ENCODE measurements at places on chromosomes 6 and 20. TPM values are rescaled to one million over a fixed set of nuclear protein-coding genes. Genes with fewer than 3 reads are reported as not detected.
A peak's percentile ranks its signal among the peaks of the same experiment; 100 is the strongest.

GRCh38 chr6:138722425-138723371, 50.9 kb upstream of the CCDC28A start:
- no peak overlapping the region for H3K27ac ChIP-seq
- H3K36me3 ChIP-seq, result no peaks in the 10 kb centered on the region
- no peak overlapping the region for H3K4me3 ChIP-seq

DNA sequence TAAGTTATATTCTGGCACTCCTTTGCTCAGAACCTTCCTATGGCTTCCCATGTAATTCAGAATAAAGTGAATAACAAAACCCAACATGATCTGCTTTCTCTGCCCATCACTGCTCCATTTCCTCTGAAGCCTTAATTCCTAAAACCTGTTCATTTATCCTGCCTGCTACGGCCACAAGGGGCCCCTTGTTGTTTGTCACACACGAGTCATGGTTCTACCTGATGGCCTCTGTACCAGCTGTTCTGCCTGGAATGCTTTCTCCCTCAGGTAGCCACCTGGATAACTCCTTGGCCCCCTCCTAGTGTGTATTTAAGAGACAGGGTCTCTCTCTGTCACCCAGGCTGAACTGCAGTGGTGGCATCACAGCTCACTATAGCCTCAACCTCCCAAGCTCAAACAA, 26.8 kb downstream of the ERGIC3 start:
- H3K27me3 ChIP-seq, result no peaks in the 10 kb centered on the region
- no peaks in the 10 kb centered on the region for H3K36me3 ChIP-seq
- H3K4me1 ChIP-seq, result no peaks in the 10 kb centered on the region
- H3K27ac ChIP-seq, result no peak overlapping the region
- H3K4me3 ChIP-seq, result no peak overlapping the region
- DNase-seq, result no peak

- no peaks in the 10 kb centered on the region for H3K27me3 ChIP-seq
- no peak for DNase-seq
- H3K4me1 ChIP-seq, result no peaks in the 10 kb centered on the region
- no peaks in the 10 kb centered on the region for H3K36me3 ChIP-seq
These were observed 115.2 kb upstream of the RUNX2 start for GRCh38 chr6:45212976-45213375.

DNA sequence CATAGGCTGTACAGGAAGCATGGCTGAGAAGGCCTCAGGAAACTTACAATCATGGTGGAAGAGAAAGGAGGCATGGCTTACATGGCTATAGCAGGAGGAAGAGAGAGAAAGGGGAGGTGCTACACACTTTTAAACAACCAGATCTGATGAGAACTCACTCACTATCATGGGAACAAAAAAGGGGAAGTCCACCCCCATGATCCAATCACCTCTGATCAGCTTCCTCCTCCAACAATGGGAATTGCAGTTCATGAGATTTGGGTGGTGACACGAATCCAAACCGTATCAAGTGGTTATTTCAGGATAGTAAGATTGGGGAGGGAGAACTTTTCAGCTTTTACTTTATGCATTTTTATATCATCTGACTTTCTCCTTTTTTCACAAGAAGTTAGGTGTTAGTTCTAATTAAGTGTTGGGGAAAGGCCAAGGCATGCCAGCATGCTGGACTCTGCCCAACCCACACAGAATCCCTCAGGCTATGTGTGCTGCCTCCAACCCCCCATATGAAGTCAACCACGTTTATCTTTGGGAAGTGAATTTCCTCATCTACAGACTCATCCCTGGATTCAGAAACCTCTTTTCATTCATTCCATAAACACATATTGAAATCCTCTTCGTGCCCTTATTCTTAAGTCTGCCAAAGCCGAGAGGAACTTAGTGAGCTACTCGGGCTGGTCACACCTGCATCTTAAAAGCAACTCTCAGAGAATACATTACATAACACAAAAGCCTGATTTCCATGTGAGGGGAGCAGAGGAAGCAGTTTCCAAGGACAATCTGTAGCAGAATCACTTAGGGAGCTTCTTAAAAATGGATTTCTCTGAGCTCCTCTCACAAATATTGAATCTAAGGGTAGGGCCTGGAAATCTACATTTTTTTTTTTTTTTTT, 16.7 kb upstream of the CLIC5 start:
- H3K4me1 ChIP-seq, result no peaks in the 10 kb centered on the region
- H3K27me3 ChIP-seq, result no peaks in the 10 kb centered on the region
- H3K36me3 ChIP-seq, result no peaks in the 10 kb centered on the region
- no peak overlapping the region for H3K27ac ChIP-seq

DNA sequence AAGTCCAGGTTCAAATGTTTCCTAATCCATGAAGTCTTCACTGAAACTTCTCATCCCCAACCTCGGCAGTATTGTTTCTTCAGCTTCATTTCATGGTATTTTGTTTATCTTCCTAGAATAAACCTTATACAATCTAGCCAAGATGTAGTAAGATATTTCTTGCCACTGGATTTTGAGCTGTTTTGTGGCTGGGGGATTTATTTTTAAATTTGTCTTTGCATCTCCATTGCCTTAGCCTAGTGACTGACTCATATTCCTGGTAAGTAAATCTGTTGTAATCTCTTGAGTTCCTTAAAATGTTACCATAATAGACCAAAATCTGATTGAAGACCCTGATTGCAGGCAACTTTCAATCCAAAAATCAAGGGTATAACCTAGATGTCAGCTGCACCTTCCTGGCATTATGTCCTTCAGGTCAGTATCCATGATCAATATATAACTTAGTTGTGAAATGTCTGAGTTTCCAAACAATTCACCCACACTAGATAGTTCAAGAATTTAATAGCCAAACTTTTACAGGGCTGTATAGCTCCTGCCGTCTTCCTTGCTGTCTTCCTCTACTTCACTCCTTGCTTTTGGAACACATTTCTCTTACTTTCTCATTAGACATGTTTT, 4.7 kb upstream of the TRMT11 start:
- no peak overlapping the region for H3K4me3 ChIP-seq
- H3K27me3 ChIP-seq, result no peaks in the 10 kb centered on the region
- no peaks in the 10 kb centered on the region for H3K36me3 ChIP-seq
- no peak for DNase-seq
- no peak overlapping the region for H3K27ac ChIP-seq

GRCh38 chr6:45637611-45638257, 260.0 kb upstream of the SUPT3H start:
- H3K36me3 ChIP-seq, result no peaks in the 10 kb centered on the region
- no peak for DNase-seq
- H3K27me3 ChIP-seq, result no peaks in the 10 kb centered on the region
- H3K27ac ChIP-seq, result no peak overlapping the region
- H3K4me3 ChIP-seq, result no peak overlapping the region
- H3K4me1 ChIP-seq, result no peaks in the 10 kb centered on the region

GRCh38 chr6:84103029-84103428, 69.5 kb downstream of the MRAP2 start:
- no peak overlapping the region for H3K4me3 ChIP-seq
- no peak overlapping the region for H3K27ac ChIP-seq
- H3K4me1 ChIP-seq, result no peaks in the 10 kb centered on the region
- no peaks in the 10 kb centered on the region for H3K36me3 ChIP-seq

DNA sequence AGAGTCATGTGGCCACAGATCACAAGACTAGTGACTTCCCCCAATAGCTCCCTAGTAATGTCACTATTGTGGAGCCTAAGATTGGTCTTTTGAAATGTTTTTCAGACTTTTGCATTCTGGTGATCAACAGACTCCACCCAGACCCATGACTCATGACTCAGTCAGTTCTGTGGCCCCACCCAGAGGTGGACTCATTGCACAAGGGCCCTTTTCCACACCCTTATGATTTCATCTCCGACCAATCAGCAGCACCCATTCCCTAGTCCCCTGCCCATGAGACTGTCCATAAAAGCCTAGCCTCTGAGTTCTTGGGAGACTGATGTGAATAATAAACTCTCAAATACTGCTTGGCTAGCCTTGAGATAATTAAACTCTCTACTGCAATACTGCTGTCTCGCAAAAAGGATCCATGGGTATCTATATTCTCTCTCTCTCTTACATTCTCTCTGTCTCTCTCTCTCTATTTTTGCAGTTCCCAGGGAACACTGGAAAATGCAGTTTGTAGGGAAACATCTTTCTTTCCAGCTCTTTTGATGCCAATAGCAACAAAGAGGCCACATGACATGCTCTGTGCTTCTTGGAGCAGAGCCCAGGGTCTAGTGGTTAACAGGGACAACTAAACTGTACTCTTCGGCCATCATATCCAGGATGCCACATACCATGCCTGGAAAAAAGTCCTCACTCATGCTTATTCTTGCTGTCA, 71.3 kb upstream of the IYD start:
- no peaks in the 10 kb centered on the region for H3K36me3 ChIP-seq
- no peak overlapping the region for H3K4me3 ChIP-seq
- peak overlapping the region; percentile 52 for H3K27ac ChIP-seq
- no peaks in the 10 kb centered on the region for H3K4me1 ChIP-seq
- no peaks in the 10 kb centered on the region for H3K27me3 ChIP-seq
- no peak for DNase-seq

GRCh38 chr6:33949877-33950435, 146.2 kb upstream of the MLN start:
- no peaks in the 10 kb centered on the region for H3K36me3 ChIP-seq
- DNase-seq, result no peak
- no peaks in the 10 kb centered on the region for H3K27me3 ChIP-seq
- H3K27ac ChIP-seq, result no peak overlapping the region
- H3K4me3 ChIP-seq, result no peak overlapping the region

- H3K4me3 ChIP-seq, result no peak overlapping the region
- no peaks in the 10 kb centered on the region for H3K4me1 ChIP-seq
- no peaks in the 10 kb centered on the region for H3K36me3 ChIP-seq
These were observed 19.9 kb upstream of the POPDC3 start for GRCh38 chr6:105199711-105200110.

DNA sequence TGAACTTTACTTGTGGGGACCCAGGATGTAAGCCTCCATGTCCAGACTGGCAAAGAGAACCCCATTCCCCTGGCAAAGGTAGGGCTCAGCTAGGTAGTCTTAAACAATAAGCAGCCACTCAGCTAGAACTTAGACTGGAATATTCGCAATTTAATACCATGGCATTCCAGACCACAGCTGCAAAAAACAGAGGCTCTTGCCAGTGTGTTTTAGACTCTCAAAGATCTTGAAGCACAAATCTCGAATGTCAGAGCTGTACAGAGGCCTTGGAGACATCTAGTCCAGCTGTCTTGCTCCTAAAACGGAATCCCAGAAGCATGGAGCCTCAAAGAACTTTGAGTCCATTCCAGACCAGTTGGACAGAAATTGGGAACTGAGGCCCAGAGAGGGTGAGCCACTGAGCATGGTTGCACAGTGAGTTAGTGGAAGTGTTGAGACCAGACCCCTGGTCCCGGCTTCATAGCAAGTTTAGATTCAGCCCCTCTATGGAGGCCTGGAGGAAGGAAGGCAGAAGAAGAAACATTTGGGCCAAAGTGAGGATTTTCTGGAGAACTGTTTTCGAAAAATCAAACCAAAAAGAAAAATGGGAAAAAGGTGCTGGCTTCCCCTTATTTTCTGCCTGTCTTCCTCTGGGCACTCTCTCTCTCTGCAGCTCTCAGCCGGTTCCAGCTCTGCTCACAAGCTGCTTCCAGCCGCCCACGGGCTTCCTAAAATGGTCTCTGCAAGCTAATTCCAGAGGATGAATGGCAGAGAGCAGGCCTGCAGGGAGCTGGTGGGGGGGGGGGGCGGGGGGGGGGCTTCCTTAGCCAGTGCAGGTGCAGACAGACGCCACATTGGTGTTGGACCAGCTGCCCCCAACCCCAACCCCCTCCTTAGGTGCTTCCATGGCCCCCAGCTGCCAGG, 32.4 kb downstream of the AAR2 start:
- H3K27me3 ChIP-seq, result no peaks in the 10 kb centered on the region
- no peaks in the 10 kb centered on the region for H3K4me1 ChIP-seq
- DNase-seq, result no peak
- H3K36me3 ChIP-seq, result no peaks in the 10 kb centered on the region
- no peak overlapping the region for H3K4me3 ChIP-seq
- H3K27ac ChIP-seq, result no peak overlapping the region

GRCh38 chr6:138428944-138429598, 25.0 kb downstream of the HEBP2 start:
- H3K4me3 ChIP-seq, result no peak overlapping the region
- DNase-seq, result no peak
- no peaks in the 10 kb centered on the region for H3K27me3 ChIP-seq
- H3K36me3 ChIP-seq, result no peaks in the 10 kb centered on the region

DNA sequence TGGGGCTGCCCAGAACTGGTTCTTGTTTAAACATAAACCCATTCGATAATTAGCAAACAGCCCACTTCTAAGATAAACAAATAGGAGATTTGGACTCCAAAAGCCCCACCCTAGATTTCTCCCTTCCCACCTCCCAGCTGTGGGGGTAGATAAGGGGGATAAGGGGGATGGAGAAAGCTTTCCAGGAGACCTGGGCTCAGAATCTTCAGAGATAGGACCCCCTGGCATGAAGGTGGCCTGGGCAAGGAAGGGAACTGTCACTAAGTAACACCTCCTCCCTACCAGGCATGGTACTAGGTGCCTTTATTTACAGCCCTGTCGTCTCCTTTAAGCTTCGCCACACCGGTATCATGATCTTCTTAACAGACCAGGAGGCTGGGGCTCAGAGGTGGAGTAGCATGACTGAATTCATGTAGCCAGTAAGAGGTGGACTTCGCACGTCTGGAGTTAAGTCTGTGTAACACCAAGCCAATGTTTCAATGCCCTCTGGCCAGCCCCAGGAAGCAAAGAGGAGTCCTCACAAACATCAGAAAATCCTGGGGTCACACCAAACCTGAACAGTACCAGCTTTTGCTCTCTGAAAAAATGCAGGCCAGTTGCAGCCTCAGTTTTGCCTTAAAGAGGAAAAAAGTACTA, 4.6 kb downstream of the SDC4 start:
- no peaks in the 10 kb centered on the region for H3K27me3 ChIP-seq
- DNase-seq, result no peak
- peak overlapping the region; percentile 82 for H3K4me3 ChIP-seq
- H3K27ac ChIP-seq, result peak overlapping the region; percentile 97
- no peaks in the 10 kb centered on the region for H3K36me3 ChIP-seq

DNA sequence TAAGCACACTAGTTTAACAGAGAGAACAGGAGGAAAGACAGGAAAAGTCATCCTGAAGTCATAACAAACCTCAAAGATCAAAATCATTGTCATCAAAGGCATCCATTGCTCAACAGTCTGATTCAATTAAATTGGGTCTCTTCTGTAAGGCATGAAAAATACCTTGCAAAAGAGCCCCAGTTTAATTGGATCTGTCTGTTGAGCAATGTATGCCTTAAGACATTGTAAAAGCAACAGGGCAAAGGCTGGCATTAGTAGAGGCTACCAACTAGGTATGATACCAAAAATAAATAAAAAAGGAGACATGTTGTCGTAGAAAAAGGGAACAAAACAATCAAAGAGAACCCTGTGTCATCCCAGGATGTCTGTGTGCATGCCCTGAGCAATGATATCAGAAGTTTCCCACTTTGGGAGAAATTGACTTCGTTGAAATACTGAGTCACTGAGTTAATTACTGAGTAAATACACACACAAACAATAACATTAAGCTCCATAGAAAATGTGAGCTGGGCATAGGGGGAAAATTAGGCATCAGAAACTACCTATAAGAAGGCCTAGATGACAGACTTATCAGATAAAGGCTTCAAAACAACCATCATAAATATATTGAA, 1013.8 kb upstream of the CITED2 start:
- H3K4me1 ChIP-seq, result no peaks in the 10 kb centered on the region
- H3K27me3 ChIP-seq, result no peaks in the 10 kb centered on the region
- H3K4me3 ChIP-seq, result no peak overlapping the region
- DNase-seq, result no peak
- no peaks in the 10 kb centered on the region for H3K36me3 ChIP-seq
- H3K27ac ChIP-seq, result no peak overlapping the region

GRCh38 chr6:33481192-33481591, 26.8 kb downstream of the ZBTB9 start:
- no peaks in the 10 kb centered on the region for H3K4me1 ChIP-seq
- H3K27me3 ChIP-seq, result no peaks in the 10 kb centered on the region
- H3K4me3 ChIP-seq, result no peak overlapping the region
- no peaks in the 10 kb centered on the region for H3K36me3 ChIP-seq
- no peak overlapping the region for H3K27ac ChIP-seq

Gene RSPO4
- total RNA-seq, result not detected

Gene SLC17A2
- total RNA-seq, result not detected

Gene RFX6
- 1.8 TPM for total RNA-seq

Gene BLTP3A
- 13.5 TPM for total RNA-seq

Gene SPACA1
- not detected for total RNA-seq
